ENCODE measurements at places on chromosomes 13 and 19.
A peak's percentile ranks its signal among the peaks of the same experiment; 100 is the strongest.

DNA sequence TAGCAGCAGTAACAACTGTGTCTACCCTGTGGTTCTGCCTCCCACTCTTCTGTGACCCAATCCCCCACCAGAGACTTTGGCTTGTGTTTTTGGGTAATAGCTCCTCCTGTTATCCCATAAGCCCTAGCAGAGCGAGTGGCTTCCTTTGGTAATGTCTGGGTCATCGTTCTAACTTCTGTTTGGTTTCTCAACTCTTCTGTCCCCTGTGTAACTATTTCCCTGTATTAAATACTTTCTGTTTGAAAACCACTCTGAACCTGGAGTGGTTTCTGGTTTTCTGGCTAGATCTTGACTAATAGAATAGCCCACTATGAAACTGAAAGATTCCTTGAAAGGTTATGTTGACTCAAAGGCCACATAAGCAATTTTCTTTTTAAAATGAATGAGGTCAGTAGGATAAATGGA lies 350.0 kb downstream of the DCT start:
- no peak for DNase-seq

- no peak for DNase-seq
These were observed 59.5 kb downstream of the IER2 start for GRCh38 chr19:13209484-13210338.

DNA sequence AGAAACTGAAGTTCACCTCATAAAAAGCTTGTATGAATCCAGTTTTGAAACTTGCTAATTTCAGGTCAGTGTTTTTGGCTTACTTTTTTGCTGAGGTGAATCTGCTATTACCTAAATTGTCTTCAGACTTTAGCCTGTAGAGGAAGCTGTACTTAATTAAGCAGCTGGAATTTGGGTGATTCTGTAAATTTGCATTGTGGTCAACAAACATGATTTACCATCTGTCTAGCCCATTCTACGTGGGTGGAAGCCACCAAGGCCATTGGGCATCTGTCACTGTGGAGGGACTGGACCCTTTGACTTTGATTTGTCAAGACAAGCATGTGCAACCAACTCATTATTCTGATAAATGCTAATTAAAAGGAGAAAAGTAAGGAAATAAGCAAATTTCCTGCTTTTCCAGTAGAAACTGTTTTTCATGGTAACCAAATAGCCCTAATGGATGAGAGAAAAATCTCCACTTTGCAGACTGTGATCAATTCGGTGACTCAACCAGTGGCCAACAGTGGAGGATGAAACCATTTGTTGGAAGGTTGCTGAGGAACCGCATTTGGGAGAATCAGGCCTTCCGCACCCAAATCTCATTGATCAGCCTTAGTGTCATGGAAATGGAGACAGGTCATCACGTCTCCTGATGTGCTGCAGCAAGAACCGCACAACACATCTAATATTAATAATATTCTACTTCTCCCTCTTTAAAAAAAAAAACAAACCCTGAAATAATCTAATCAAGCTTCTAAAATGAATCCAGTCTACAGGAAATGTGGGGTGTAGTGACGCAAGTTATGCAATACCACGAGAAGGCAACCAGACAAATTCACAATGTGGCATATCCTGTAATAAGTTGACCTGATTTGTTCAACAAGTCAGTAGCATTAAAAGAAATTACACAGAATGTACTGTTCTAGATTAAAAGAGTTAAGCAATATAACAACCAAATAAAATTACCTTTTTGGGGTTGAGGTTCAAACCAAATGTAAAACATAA lies 54.3 kb downstream of the GARRE1 start:
- DNase-seq, result peak; percentile 56

DNA sequence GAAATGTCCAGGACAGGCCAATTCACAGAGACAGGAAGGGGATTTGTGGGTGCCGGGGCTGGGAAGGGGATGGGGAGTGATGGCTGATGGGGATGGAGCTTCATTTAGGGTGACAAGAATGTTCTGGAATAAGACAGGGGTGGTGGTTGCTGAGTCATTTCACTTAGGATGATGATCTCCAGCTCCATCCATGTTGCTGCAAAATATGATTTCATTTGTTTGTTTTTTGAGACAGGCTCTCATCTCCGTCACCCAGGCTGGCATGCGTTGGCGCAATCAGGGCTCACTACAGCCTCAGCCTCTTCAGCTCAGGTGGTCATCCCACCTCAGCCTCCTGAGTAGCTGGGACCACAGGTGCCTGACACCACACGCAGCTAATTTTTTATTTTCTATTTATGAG lies 3.1 kb upstream of the JSRP1 start:
- DNase-seq, result no peak

GRCh38 chr19:16106121-16106520 lies 5.6 kb upstream of the RAB8A start:
- peak; percentile 29 for DNase-seq

DNA sequence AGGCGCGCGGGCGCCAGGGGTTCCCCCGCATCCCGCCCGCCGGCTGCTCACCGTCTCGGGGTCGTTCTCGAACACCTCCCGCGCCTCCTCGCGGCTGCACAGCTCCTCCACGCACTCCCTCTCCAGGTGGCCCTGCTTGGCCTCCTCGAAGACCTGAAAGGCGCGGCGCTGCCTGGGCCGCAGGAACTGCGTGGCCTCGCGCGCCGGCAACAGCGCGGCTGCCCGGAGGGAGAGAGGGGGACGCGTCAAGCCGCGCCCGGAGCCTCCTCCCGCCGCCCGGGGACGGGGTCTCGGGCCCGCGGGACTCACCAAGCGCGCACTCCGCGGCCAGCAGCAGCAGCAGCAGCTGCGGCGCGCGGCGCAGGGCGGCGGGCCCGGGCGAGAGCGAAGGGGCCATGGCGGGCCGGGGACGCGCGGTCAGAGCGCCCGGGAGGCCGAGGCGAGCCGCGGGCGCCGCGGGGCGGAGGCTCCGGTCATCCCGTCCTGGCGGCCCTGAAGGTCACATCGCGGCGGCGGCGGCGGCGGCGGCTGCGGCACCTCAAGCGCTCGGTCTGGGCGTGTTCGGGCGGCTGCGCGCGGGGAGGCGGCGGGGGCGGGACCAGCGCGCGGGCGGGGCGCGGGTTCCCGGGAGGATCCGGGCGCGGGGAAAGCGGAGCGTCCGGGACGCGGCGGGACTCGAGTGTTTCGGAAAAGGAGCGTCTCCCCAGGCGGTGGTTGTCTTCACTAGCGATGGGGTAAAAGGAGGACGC lies at the start of gene GAS6:
GAS6 (minus strand) TSS at position 553 of the 749 bp plus-strand sequence; CDS start at position 397, 156 bp downstream.
- no peak for DNase-seq

DNA sequence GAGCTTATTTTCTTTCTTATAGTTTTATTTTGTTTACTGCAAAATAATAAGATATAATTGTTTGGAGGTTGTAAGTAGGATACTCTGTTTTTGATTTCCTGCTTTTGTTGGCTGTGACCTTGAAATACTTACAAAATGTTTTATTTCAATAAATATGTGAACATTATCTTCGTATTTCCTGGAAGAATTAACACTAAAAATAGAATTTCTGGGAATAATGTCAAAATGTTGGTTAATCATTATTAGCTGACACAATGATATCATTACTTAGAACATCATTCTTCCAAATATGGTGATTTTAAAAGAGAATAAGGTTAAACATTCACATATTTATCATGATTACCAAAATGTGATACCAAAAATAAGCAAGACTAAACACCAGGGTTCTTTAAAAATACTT lies 1148.6 kb upstream of the PRR20A start:
- no peak for DNase-seq

DNA sequence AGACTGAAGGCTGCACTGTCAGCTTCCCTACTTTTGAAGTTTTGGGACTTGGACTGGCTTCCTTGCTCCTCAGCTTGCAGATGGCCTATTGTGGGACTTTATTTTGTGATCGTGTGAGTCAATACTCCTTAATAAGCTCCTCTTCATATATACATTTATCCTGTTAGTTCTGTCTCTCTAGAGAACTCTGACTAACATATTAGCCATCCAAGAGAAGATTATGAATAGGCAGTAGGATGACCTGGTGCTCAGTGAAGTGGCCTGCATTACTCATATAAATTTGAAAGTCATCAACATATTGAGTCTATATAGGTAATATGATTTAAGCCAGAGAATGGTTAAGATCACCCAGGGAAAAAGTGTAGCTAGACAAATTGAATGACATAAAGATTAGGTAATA lies 136.3 kb upstream of the UFM1 start:
- DNase-seq, result no peak

DNA sequence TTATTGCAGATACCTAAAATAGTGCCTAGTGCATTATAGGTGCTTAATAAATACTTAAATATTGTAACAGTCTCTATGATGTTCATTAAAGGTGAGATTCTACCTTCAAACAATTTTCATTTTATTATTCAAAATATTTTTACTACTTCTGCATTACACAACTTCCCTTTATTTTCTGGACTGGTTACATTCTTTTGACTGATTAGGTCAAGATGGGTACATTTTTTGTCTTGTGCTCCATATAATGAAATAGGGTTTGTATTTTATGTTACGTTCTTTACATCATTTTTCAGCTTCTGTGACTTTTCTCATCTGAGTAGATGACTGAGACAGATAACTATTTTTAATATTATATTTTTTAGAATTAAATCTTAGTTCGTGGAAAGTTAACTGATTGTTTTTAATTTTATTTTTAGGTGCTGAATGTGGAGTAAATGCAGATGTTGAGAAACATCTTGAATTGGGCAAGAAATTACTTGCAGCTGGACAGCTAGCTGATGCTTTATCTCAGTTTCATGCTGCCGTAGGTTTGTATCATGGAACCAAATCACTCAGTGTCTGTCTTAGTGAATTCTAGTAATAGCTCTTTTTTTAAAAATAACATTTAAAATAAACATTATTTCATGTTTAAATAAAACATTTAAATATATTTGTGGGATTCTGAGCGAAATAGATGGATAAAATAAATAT lies 32.0 kb downstream of the DNAJC3 start:
- no peak for DNase-seq

Measured in CD4-positive, alpha-beta T cell treated with Interleukin-15 for 1 hour (primary cell).